ENCODE measurements at places on chromosomes 12 and 14.
A peak's percentile ranks its signal among the peaks of the same experiment; 100 is the strongest.

- no peak for DNase-seq
Observed at GRCh38 chr12:104422441-104422840, 34.3 kb upstream of the CHST11 start.

DNA sequence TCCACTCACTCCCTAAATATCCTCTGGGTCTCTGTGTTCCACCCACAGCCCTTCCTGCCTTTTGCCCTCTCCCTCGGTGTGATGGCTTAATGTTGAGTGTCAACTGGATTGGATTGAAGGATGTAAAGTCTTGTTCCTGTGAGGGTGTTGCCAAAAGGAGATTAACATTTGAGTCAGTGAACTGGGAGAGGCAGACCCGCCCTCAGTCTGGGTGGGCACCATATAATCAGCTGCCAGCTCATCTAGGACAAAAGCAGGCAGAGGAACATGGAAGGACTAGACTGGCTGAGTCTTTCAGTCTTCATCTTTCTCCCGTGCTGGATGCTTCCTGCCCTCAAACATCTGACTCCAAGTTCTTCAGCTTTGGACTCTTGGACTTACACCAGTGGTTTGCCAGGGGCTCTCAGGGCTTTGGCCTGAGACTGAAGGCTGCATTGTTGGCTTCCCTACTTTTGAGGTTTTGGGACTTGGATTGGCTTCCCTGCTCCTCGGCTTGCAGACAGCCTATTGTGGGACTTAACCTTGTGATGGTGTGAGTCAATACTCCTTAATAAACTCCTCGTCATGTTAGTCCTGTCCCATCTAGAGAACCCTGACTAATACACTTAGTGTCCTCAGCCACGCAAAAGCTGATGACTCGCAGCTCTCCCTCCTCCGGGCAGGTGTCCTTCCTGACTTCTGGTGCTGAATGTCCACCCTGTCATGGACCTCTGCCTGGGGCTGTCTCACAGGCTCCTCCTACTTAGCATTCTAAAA, 5.9 kb downstream of the DGLUCY start:
- no peak for DNase-seq

GRCh38 chr14:102229071-102229738, 75.8 kb downstream of the MOK start:
- DNase-seq: no peak

- DNase-seq: no peak
Observed at GRCh38 chr12:123532808-123533649, 490 bp downstream of the RILPL1 start.

GRCh38 chr12:42237853-42238239, 202 bp downstream of the YAF2 start:
- no peak for DNase-seq

DNA sequence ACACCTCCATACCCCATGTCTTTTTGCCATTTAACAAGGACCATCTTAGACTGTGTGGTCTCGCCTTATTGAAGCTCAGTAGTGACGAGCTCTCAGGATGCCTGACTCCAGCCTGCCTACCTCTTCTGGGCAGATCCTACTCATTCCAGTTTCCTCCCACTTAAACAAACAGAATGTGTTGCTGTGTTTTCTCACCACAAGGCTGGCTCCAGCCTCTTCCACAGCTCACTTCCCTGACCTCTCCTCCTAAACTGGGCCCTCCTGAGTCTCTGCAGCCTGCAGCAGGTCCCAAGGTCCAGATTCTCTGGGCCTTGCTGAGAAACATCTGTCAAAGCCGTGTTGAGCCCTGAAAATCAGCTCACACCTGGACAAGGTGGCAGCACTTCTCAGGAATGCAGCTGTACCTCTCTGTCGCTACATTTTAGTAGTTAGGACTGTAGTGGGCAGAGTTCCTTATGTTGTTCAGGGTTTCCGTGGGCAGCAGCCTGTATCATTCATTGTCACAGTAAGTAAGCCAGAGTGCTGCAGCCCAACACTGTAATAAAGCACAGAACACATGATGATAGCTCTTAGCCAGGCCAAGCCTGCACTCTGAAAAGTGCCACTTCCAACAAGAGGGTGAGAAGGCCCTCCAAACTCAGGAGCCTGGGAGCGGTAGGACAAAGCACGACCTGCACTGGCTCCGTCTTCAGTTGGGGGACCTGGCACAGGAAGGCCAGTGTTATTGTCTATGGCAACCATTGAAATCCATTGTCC, 68.5 kb downstream of the NKX2-1 start:
- no peak for DNase-seq

DNA sequence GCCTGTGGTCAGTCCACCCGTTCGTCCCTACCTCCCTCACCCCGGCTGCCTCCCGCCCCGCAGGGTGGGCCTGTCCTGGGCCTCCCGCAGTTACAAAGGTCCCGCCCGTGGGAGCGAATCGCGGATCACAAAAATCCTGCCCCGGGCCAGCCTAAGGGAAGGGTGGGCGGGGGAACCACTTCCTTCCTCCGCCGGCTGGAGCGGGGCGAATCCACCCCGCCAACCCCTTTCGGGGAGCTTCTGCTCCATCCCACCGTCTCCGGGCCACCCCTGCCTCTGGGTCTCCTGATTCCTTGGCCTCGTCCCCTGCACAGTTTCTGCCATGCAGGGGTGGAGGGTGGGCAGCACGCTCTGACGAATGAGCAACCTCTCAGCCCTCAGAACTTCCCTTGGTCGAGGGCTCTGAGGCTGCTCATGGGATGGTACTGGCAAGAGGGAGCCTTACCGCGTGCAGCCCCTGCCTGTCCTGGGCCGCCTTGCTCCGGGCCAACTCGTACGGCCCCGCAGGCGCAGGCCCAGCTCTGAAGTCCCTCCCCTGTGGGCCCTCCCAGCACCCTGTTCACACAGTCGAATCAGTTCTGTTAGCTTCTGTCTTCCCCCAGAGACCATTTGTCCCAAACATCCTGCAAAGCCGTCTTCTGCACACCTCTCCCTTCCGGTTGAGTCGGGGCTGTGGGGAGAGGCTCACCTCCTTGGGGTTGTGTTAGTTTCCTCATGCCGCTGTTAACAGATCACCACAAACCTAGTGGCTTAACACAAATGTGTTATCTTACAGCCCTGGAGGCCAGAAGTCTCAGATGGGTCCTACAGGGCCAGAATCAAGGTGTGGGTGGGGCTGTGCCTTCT, 589 bp upstream of the HVCN1 start:
- DNase-seq: peak; percentile 40

DNA sequence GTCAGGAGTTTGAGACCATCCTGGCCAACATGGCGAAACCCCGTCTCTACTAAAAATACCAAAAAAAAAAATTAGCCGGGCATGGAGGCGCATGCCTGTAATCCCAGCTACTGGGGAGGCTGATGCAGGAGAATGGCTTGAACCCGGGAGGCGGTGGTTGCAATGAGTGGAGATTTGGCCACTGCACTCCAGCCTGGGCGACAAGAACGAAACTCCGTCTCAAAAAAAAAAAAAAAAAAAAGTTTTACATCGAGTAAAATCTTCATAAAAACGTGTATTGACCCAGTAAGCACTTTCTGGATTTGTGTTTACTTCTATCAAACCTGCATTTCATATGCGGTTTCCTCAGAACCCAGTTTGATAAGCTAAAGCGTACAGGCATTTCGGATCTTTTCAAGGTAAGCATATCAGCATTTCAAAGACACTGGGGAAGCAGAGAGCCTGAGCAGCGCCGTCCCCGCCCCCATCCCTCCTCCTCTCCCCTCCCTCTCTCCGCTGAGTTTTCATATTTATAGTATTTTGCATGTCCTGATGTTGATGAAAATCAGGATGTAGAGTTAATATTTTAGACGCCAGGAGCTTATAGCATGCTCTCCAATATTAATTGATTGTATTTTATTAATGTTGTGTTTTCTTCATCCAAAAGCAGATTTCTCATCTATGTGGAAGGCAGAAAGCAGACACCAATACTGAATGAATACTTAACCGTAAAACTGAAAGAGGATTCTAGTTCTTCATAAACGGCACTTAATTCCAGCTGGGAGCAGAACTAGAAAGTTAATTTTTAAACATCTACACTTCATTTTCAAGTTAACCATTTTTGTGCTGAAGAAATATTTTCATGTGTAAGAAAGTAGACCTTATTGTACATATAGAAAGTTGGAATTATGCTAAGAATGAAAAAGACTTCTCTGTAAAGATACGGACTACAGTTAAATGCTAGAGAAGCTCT, 9.2 kb upstream of the HIP1R start:
- DNase-seq: no peak

- DNase-seq: no peak
Observed at GRCh38 chr14:31543969-31544799, 17.0 kb upstream of the NUBPL start.

GRCh38 chr14:96261772-96262655, 6.0 kb downstream of the BDKRB1 start:
- no peak for DNase-seq

DNA sequence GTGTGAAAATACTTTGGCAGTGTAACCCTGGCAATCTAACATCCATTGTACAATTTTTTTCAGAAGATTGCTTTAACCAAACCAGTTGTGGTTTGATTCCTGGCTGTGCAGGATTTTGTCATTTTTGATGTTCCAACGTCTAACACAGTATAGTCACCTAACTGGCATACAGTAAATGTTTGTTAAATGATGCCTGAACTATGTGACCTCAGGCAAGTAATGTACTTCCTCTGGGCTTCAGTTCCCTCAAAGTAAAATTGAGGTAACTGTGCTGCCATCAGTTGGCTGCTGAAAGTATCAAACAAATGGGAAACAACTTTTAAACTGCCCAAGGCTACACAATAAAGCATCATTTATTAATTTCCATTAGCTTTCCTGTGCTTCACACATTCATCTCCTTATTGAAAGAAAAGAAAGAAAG, 4.3 kb downstream of the TM7SF3 start:
- no peak for DNase-seq

- no peak for DNase-seq
Observed at GRCh38 chr14:70186900-70187451, 1.8 kb downstream of the SLC8A3 start.

- no peak for DNase-seq
Observed at GRCh38 chr14:46818147-46818546, 166.6 kb upstream of the RPL10L start.

DNA sequence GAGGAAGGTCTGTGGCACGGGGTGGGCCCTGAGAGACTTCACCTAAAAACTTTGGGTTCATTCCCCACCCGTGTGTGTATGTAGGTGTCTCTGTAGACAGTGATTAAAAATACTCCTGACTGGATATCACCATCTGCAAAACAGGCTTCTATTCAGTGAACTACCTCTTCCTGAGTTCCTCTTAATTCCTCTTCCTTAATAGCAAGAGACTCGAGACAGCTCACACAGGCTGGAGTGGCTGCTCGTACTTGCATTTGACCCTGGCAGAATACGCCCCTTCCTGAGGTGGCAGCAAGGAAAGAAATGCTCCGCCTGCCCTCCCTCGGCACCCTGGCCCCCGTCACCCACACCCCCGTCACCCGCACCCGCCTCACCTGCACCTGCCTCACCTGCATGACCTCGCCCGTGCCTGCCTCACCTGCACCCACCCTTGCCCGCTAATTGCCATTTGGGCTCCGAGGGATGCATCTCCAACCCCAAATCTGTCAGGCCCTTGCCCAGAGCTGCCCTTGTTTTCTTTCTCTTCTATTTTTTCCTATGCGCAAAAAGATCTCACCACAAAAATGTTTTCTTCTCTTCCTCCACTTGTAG, 90.0 kb downstream of the FBXL14 start:
- no peak for DNase-seq

DNA sequence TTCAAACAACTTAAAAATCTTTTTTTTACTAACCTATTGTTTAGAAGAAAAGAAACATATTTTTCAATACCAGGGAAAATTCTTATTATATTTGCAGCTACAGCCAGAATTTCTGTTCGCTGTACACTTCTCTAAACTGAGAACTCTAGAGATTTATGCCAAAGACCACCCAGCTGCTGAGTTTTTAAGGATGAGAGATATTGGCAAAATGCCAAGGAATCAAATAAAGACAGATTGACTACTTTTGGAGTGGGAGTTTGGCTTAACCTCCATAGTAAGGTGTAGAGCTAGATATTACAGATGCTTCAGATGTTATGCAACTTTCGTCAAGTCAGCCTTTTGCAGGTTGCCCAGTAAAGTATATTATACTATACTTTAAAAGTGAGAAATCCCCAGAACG, 71.8 kb downstream of the TTLL5 start:
- no peak for DNase-seq

- DNase-seq: peak; percentile 56
Observed at GRCh38 chr12:120944645-120945217, 33.6 kb upstream of the HNF1A start.

GRCh38 chr12:108582978-108583770, 14.7 kb downstream of the TMEM119 start:
- no peak for DNase-seq
